SHP77 treated with DMSO at 0.1 percent for 48 hours (cell line): ENCODE measurements at places on chromosomes 11 and 22.

- no peak for DNase-seq
These were observed 19.3 kb downstream of the ZC3H12C start for GRCh38 chr11:110112457-110112856.

DNA sequence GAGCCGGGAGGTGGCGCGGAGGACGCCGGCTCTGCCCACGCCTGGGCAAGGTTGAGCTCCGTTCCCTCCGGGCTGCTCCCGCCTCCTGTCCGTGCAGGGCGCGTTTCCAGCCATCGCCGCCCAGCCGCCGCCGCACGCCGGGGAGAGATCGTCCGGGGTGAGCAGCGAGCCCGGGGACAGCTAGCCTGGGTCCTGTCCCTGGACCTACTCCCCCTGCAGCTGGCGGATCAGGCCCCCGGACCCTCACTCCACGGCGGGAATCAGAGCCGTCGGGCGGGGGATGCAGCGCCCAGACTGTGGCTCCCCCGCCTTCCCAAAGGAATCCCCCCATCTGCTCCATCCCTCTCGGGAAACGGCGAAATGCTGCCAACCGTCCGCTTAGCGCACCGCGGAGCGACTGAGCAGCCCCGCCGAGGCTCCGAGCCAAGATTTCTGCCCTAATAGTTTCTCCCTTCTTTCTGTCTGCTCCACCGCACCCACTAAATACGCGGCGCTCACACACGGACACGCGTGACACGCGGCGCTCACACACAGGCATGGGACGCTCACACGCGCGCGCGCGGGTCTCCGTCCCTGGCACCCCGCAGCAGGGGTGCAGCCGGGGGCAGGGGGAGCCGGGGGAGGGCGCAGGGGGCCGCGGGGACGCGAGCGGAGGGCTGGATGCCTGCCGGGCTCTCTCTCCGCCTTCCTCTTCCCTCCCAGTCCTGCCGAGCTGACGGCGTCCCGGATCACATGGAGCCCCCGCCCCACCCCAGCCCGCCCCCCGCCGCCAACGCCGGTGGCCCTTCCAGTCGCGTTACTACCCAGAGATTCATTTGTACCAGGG lies at the start of gene KCNJ5:
TSS of gene KCNJ5 (plus strand) at position 814 of the 826 bp plus-strand sequence. CDS start 19,918 bp downstream, outside the sequence.
- no peak for DNase-seq

DNA sequence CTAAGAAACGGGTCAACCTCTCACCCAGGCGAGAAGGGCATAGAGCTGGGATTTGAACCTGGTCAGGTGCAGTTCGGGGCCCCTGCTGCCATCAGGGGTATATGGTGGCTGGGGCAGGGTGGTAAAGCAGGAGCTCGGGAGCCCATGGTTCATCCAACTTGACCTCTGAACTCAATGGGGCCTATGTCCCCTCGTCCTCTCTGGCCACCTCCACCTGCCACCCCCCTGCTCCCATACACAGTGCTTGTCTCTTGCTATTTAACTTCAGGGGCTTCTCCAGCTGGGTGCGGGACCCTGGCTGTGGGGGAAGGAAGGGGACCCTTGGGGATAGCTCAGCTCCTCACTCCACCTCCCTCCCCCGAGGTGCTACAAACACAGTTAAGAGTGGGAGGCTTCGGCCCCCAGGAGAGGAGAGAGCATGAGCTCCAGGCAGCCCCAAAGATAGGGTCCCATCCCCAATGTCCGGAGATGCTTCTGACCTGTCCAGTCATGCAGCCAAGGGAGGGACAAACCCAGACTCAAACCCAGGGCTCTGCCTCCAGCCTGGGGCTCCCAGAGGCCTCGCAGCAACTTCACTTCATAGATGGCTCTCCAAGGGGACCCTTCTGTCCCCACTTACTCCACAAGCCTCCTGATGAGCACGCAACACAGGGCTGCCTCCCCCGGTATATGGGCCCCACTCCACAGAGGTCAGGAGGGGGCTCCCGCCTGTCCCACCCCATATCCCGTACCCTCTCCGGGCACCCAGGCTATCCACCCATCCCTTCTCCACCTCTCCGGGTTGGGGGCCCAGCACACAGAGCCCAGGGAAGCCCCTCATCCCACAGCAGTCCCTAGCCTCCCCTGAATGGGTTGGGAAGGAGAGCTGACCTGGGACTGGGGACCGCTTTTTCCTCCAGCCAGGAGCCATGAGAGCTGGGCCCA lies 712 bp downstream of the IL2RB start:
- DNase-seq: no peak

DNA sequence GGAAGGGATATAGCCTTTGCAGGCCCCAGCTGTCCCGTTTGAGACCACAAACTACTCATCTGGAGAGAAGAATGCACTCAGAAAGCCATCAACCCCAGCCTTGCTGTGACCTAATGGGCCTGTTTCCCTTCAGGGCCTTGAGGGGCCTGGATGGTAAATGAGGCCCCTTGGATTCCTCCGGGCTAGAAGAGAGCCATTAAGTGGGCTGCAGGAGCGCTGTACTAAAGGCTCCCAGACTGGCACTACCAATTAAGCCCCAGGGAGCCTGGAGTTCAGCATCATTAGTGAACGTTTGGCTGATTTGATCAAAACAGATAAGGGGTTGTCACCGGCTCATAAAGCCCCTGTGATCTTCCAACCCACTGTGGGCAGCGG lies 23.0 kb downstream of the CD5 start:
- no peak for DNase-seq

- no peak for DNase-seq
These were observed 64.8 kb downstream of the CADM1 start for GRCh38 chr11:115439385-115439784.

DNA sequence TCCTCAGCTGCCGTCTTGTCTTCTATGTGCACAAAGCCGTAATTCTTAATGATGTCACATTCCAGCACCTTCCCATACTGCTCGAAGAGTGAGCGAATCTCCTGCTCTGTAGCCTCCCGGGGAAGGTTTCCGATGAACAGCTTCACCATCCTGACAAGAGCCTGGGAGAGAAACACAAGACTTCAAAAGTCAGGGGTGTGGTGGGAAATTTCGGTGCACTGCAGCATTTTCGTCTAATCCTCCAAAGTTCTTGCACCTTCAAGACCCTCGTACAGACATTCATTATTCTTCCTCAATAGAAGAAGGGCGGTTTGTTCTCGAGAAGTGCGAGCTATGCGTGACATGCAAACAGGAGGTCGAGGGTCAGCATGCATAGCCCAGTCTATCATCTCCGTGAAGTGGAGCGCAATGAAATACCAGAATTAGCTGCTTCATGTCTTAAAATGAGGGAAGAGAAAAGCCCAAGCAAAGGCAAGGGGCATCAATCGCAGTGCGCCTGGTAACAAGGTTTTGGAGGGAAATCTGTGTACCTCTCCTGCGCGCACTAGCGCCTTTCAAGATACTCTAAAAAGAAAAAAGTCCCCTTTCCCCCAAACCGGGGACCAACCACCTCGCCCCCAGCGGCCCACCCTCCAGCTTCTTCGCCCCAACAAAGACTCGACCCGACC lies 622 bp downstream of the RBM4B start:
- no peak for DNase-seq

GRCh38 chr11:59553323-59553722 lies 42.0 kb downstream of the OR4D9 start:
- DNase-seq: no peak

DNA sequence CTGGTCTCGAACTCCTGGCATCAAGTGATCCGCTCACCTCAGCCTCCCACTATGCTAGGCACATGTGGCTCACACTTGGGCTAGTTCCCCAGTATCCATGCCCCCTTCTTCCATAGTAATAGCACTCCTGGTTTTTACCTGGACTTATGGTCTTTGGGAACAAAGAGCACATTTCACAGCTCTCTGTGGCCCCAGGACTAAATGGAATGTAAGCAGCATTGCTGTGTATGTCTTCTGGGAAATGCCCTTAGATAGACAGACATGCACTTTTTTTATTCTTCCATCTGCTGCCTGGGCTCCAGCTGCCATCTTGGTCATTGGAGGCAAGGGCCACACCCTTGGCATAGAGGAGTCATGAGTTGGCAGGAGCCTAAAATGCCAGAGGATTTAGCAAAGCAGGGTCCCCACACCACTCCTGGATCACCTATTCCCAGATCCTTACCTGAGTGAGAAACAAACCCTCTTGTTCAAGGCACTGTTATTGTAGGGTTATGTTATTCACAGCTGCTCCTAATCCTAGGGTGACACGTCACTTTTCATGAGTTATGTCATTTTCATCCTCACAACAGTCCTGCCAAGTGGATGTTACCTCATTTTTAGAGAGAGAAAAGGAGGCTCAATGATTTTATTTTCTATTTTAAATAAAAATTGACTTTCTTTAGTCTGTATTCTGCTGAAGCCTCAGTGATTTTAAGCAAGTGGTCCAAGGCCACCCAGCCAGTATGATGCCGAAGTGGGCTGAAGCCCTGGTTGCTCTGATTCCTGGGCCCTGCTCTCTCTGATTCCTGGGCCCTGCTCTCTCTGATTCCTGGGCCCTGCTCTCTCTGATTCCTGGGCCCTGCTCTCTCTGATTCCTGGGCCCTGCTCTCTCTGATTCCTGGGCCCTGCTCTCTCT lies 15.7 kb upstream of the GDPD5 start:
- no peak for DNase-seq

GRCh38 chr22:46561435-46561905 lies 24.1 kb upstream of the CELSR1 start:
- DNase-seq: no peak

DNA sequence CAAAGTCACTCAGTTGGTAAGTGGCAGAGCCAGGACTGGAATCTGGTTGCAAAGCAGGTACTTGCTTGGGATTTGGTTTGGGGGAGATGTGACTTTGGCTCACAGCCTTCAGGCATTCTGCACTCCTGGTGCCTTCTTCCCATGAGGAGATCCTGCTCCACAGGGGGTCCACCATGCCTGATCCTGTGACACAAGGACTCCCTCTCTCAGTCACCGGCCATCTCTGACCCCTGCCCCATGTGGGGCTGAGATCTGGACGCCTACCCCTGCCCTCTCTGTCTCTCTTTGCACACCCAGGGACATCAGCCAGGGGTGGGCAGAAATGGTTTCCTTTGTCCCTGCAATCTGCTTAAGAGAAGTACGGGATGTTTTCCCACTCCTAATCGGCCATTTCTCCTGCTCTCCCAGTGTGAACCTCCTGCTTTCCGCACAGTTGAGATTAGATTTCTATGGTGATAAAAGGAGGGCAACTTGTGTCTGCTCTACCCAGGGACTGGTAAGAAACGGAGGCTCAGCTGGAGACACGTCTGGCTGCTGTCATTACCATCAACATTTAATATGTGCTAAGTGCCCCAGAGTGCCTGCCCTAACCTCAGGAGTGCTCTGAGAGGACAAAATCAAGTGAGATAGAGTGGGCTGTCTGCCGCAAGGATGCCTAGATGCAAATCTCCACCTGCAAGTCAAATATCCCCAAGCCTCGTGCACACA lies 11.1 kb upstream of the FXYD6 start:
- no peak for DNase-seq

DNA sequence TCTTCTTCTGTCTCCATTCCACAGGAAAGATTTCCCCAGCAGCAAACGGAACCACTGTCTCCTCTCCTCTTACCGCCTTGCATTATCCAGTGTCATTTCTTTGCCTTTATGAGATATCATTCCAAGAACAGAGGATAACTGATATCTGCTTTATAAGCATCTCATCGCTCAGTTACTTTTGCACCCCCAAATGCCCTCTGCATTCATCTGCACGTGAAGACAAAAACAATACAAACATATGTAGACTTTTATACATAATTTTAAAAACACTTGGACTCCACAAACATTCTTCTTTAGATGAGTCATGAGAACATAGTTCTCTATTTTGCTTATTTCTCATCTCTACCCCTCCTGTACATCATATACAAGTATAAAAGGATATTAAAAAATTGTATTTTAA lies 512 bp upstream of the OR51T1 start:
- DNase-seq: no peak

DNA sequence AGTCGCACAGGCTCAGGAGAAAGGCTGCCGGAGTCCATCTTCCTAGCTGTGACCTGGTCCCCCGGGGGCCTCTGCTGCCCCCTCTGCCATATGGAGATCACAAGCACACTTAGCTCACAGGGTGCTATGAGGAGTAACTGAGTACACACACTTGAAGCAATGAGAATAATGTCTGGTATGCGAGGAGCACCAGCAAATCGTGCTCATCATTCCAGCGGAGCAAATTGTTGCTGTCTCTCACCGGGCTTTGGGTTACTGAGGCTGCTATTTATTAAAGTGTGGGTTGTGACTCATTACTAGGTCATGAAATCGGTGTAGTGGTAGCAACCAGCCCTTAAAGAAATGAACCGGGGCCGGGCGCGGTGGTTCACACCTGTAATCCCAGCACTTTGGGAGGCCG lies 48.1 kb upstream of the EIF3D start:
- no peak for DNase-seq

- no peak for DNase-seq
These were observed 70.8 kb downstream of the PANX1 start for GRCh38 chr11:94199136-94200130.

DNA sequence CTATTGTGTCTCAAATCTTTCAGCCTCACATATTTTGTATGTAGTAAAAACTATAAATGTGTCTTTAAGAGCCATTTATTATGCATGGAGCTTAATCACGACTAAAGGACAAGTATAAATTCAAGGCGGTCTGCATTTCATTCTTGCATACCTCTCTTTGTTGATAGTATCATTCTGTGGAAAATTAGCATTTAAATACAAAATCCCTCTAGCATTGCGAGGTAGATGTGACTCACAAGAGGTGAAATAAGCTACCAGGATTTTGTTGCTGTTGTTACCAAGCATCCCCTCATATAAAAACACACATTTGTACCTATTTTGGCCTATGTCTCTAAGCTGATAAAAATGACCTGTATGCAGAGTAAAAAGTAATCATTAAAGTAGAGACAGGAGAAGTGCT lies 537.4 kb upstream of the LUZP2 start:
- no peak for DNase-seq

- DNase-seq: peak; percentile 38
These were observed 2.9 kb upstream of the GGT5 start for GRCh38 chr22:24247564-24248344.

- DNase-seq: no peak
These were observed 76.0 kb downstream of the UBASH3B start for GRCh38 chr11:122731500-122731913.

DNA sequence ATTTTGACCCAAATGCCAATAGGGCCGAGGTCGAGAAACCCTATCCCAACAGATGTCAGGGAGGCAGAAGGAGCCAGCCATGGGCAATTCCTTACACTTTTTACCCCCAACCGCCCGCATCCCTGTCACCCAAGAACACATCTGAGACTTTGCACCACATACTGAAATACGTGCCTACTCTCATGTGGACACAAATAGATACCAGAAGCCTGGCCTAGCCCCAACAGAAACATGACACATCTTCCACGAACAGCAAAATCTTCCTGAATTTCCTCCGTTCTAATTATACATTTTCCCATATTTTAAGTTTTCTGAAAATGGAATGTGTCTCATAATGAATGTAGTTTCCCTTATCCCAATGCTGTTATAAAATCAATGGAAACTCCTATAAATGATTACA lies 64.7 kb downstream of the SLC1A2 start:
- DNase-seq: no peak

DNA sequence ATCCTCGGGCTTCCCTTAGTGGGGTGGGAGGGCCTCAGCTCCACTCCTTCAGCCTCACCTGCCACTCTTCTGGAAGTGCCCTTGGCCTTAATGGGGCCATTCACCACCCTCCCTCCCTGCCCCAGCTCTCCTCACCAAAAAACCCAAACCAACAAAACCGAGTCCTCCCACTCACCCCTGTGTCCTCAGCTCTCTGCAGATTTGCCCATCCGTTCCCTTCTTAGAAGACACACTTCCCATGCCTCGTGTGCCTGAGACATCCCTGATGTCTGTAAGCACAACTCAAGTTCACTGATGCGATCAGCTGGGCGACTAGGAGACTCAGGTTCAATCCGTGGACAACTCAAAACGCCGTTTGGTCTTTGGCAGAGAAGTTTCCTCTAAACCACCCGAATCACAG lies 839.2 kb downstream of the TBC1D22A start:
- no peak for DNase-seq
